Glomerular endothelial cell (primary cell): ENCODE measurements at places on chromosomes 16 and 17. TPM values are rescaled to one million over a fixed set of nuclear protein-coding genes. Genes with fewer than 3 reads are reported as not detected.

The ZSCAN10 gene
- not detected in 2 replicates for total RNA-seq

The UBE2G1 gene
- total RNA-seq: 60.0 and 79.8 TPM in 2 replicates

The PNMT gene
- not detected in 2 replicates for total RNA-seq

The HSDL1 gene
- total RNA-seq: 19.1 and 23.7 TPM in 2 replicates

The TBC1D3H gene
- not detected in 2 replicates for total RNA-seq

The ATMIN gene
- 29.6 and 30.3 TPM in 2 replicates for total RNA-seq

The PPY gene
- total RNA-seq: not detected in 2 replicates

The TSPAN10 gene
- total RNA-seq: 0.18 and 0.44 TPM in 2 replicates

DNA sequence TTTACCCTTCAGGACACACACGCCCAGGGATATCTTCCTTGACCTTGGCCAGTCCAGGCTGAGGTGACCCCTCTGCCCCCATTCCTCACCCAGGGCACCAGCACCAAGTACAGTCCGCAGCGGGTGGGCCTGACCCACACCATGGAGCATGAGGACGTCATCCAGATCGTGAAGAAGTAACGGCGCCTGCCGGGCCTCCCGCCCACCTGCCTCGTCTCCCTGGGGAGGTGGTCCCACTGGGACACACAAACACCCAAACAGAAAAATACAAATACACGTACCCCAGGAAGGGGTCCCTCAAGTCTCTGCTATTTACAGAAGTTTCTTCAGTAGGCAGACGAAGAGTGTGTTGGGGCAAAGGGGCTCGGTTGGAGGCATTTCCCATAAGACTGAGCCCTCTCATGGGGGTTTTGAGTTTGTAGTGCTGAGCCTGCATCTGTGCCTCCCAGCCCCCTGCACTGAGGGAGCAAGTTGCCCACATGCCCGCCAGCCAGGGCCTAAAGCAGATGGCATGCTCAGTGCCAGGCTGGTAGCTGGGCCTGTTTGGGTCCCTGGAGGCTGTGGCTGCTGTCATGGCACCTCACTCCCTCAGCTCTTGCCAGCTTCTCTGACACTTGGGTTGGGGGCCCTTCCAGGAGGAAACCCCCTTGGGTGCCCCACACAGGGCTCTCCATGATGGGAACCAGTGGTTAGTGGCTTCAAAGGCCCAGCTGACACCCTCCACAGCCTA lies 1.3 kb upstream of the MYO15A start:
- DNase-seq: no peak

GRCh38 chr16:17313793-17314547 lies 156.8 kb downstream of the XYLT1 start:
- no peak for DNase-seq

GRCh38 chr17:35257208-35257659 lies 14.4 kb downstream of the SLFN5 start:
- DNase-seq: no peak

DNA sequence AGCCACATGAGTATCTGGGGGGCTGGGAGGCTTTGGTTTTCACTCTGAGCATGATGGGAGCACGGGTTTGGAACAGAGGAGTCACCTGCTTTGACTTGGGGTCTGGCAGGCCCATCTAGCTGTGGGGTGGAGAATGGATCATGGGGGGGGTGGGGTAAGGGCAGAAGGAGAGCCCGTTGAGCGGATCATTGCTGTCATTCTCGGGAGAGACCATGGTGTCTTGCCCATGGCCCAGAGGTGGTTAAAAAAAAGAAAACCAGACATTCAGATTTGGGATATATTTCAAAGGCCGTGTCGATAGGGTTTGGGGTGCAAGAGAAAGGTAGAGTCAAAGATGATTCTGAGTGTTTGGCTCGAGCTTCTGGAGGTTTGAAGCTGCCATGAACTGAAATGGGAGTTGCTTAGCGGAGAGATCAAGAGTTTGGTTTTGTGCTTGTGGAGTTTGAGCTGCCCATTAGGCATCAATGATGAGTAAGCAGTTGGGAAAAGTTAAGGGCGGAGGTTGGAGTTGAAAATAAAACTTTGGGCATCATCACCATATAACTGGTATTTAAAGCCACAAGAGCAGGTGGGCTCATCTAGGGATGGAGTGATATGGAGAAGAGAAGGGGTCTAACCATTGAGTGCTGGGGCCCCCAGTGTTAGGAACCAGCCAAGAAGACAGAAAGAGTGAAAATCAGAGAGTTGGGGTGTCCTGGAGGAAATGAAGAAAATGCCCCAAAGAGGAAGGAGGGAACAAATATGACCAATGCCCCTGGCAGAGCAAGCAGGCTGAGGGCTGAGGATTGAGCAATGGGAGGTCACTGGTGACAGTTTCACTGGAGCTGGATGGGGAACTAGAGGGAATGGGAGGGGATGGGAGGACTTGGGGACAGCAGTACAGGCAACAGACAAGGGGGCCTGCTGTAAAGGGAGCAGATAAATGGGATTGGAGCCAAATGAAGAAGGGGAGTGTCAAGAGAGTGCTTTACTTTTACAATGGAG lies 1.9 kb downstream of the NOD2 start:
- DNase-seq: no peak

DNA sequence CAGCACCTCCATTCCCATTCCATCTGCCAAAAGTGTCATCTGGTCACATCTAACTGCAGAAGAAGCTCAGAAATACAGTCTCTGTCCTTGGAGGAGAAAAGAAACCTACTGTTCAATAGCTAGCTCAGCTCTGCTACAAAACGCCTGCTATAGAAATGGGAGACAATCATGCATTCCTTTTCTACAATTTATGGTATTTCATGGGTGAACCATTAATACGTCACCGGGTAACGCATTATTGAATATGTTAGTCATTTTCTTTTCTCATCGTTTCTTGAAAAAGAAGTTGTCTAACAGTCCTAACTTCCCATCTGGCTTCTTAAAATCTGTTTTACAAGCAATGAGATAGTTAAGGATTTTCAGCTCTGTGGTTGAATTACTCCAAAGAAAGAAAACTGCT lies 496.7 kb upstream of the RBFOX1 start:
- no peak for DNase-seq

GRCh38 chr16:9232102-9232770 lies 140.8 kb downstream of the HAPSTR1 start:
- DNase-seq: no peak

- no peak for DNase-seq
Measured at GRCh38 chr16:63426275-63426870, 1390.1 kb upstream of the CDH8 start.

DNA sequence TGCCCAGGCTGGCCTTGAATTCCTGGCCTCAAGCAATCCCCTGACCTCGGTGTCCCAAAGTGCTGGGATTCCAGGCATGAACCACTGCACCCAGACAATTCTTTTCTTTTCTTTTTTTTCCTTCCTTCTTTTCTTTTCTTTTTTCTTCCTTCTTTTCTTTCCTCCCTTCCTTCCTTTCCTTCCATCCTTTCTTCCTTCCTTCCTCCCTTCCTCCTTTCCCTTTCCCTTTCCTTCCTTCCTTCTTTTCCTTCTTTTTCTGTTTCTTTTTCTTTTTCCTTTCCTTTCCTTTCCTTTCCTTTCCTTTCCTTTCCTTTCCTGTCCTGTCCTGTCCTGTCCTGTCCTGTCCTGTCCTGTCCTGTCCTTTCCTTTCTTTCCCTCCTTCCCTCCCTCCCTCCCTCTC lies 44.6 kb downstream of the PLCG2 start:
- no peak for DNase-seq

DNA sequence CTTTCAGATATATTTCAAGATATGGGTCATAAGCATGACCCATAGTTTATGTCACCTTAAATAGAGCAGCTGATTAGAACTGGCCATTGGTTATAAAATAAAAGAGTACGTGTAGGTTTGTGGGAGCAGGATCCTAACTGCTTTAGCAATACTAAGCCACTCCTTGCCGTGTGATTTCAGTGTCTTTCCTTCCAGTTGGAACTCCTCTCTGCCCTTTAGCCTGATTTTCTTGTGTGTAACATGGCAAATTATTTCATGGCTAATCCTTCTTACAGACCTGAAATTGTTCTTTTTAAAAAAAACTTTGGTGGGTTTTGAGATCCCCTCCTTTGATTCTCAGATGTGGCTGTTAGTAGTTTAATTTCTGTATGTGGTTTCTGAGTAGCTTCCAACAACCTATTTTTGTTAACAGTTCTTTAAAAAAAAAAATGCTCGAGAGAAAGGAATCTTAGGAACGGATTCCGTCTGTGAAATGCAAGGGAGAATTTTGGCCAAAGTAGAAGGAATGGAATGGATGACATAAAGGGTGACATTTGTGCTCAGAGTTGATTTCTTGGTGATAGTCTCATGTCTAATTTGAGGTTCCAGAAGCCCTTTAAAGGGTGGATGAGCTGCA lies 39.9 kb downstream of the DHRS7B start:
- no peak for DNase-seq

- no peak for DNase-seq
Measured at GRCh38 chr17:34981538-34982241, 1.4 kb downstream of the LIG3 start.

DNA sequence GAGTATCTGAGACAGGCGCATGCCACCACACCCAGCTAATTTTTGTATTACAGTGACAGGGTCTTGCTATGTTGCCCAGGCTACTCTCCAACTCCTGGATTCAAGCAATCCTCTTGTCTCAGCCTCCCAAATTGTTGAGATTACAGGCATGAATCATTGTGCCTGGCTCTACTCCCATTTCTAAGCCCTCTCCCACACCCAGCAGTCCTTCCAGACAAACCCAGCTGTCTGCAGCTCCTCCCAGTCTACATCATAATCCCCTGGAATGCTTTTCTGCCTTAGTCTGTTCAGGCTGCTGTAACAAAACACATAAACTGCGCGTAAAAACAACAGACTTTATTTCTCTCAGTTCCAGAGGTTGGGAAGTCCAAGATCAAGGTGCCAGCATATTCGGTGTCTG lies 144.5 kb downstream of the GRIN2A start:
- DNase-seq: no peak

DNA sequence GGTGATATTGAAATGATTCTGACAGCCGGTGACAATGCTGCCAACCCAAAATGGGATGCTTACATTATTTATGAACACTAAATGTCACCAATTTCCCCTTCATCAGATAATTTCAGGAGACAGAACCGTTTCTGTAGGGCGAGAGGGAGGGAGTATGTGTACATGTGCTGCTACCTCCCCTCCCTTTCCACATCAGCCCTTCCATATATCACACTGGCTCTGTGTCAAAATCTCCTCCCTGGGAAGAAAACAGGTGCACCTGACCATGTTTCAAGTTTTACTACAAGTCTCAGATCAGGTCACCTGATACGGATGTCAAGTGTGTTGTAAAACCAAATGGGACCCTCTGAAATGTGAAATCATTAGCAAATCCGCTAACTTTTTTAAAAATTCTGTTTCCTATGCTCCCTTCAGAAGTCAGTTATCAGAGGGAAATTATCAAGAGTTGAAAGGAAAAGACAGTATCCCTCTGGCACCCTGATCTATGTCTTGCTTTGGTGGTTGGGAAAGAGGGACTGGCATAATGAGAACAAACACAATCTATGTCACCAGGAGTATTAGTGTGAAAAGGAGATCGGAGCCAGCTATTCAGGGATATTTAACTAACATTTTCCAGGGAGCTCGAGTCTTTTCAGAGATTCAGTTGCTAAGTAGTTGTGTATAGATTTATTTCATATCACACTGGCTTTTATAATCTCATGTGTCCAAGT lies 1002.3 kb upstream of the CDH8 start:
- no peak for DNase-seq

DNA sequence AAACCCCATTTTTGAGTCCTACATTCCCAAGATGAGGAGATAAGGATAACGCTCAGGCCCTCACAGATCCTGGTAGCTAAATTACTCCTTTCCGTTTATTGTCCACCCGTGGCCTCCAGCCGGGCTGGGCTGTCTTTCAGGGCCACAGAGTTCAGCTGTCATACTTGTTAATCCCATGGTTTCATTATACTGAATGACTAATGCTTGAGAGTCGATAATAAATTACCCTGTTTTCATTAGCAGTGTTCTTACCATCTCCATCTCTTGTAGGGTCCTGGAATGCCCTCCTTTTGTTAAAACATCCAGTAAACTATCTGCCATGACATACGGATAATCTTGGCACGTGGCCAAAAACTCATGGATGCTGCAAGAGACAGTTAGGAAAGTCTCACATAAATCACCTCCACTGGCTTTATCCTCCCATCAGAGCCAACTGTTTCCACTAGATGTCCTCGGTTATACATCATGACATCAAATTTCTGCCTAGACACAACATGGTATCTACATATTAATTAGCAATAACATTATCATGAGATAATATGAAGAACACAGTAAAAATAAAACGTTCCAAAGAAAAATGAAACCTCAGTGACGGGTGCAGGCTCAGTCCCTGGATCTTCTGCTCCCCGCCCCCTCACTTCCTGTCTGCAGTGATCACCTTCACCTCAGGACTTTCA lies 45.3 kb downstream of the BRD7 start:
- no peak for DNase-seq

GRCh38 chr17:48330421-48330820 lies 99.6 kb downstream of the SKAP1 start:
- DNase-seq: no peak

- DNase-seq: no peak
Measured at GRCh38 chr17:19414396-19415280, 3.6 kb downstream of the RNF112 start.

DNA sequence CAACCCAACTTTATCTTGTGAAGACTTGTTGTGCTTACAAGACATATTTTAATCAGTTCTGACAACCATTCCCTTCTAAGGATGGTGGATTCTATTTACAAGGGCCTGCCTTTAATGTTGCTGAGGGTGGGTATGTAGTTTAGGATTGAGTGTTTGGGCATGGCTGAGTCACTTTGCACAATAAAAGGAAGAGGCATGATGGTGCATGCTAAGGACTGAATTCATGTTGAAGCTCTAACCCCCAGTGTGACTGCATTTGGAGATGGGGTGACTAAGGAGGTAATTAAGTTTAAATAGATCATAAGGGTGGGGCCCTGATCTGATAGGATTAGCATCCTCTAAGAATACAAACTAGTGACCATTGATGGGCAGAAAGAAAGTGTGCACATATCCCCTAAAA lies 196.1 kb upstream of the HS3ST3A1 start:
- DNase-seq: no peak

DNA sequence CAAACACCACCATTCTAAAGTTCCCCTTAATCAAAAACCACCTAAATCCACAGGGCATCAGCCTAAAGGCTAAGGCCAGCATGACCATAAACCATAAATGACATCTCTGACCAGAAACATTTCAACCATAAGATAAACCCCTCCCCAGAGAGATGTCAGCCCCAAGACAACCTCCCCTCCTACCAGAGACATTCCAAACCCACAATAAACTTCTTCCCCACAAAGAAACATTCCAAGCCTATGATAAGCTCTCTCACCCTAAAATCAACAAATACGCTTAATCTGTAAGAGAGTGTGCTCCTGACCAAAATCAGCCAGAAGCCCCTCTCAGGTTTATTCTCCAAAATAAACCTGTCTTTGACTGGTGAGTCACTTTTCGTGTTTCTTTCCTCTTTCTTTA lies 54.8 kb downstream of the SLFN5 start:
- DNase-seq: no peak

- DNase-seq: no peak
Measured at GRCh38 chr16:86287664-86288201, 222.6 kb upstream of the FOXF1 start.

GRCh38 chr17:9021158-9021991 lies at the start of gene NTN1:
Gene NTN1 (plus strand): TSS chr17:9021510. CDS start chr17:9022374, 864 bp downstream.
- DNase-seq: no peak

- DNase-seq: no peak
Measured at GRCh38 chr17:62628831-62629555, 1.5 kb downstream of the MRC2 start.
